Left kidney (tissue), 8 donors: ENCODE measurements at places on chromosomes 1 and 21. TPM values are rescaled to one million over a fixed set of nuclear protein-coding genes. Genes with fewer than 3 reads are reported as not detected.

The SASS6 gene
- polyA plus RNA-seq, result 12.2 TPM

The COL6A1 gene
- polyA plus RNA-seq, result 205 TPM

The ADCY10 gene
- 0.83 TPM for polyA plus RNA-seq

The PPM1J gene
- polyA plus RNA-seq, result 1.1 TPM

The ST6GALNAC5 gene
- 3.0 TPM for polyA plus RNA-seq

The DYNLT5 gene
- polyA plus RNA-seq, result 3.2 TPM

The KIF2C gene
- polyA plus RNA-seq, result 38.8 TPM

The KDF1 gene
- 7.5 TPM for polyA plus RNA-seq

The MAP3K21 gene
- polyA plus RNA-seq, result 36.6 TPM

The NBPF10 gene
- 4.3 TPM for polyA plus RNA-seq

The SPRR2G gene
- polyA plus RNA-seq, result not detected

The GABRD gene
- 2.1 TPM for polyA plus RNA-seq

The RSPH1 gene
- 14.4 TPM for polyA plus RNA-seq

- DNase-seq, result peak; percentile 27
Observed at GRCh38 chr1:72037745-72038343, 244.5 kb downstream of the NEGR1 start.

DNA sequence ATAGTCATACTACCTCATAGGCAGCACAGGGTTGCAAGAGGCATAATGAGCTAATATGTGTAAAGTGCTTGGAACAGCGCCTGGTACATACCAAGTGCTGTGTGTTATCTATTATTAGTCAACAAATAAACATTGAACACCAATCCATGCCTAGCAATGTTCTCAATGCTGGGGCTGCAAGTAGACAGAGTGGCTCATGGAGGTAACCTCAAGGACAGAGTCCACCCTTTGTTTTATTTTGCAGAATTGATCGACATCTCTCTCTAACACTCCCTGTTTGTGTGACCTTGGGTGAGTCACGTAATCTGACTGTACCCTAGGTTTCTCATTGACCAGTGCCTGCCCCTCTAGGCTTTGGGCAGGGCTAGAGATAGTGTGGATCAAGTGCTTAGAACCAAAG, 164.0 kb upstream of the KLHDC7A start:
- DNase-seq, result no peak

- DNase-seq, result no peak
Observed at GRCh38 chr1:58845942-58846341, 62.1 kb upstream of the JUN start.

DNA sequence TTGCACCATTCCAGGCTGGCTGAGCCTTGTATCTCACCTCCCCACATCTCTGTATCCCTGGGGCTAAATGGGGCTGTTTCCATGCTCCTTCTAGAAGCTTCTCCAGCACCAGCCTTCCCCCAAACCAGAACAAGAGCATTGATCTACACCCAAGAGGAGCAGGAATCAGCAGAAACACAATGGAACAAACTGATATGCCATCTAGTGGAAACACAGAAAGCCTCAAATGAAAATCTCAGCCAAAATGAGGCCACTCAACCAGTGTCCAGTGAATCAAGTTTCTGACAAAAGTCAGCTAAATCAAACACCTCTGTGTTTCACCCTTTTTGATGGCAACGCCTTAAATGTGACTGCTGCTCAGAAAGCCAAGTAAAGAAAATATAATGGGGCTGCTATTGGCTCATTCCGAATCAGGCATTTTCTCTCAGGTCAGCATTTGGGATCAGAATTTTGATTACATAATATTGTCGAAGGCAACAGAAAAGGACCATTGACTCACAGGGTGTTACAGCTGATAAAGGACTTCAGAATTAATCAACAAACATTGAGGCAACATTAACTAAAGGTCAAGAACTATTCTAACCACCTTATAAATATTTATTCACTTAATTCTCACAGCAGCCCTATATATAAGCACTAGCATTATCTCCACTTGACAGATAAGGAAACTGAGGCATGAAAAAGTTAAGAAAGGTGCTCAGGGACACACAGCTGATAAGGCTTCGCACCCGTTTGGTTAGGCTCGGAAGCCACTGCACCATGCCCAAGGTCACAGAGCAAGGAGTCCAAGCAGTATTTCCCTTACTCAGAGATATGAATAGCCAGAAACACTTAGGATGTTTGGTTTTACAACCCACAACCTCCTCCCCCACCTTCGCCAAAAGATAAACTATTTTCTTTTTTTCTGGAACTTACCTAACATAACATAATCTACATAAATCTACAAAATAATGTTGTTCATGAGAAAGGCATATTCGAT, 85.8 kb upstream of the KCNJ15 start:
- DNase-seq, result no peak

DNA sequence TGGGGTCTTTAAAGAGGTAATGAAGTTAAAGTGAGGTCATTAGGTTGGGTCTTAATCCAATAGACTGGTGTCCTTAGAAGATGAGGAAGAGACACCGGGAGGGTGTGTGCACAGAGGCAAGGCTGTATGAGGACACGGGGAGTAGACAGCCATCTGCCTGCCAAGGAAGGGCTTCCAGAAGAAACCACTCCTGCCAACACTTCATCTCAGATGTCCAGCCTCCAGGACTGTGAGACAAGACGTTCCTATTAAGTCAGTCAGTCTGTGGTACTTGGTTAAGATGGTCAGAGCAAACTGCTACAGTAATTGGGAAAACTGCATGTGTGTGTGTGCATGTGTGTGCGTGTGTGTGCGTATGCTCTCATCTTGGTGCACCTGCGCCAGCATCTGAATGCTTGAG, 77.1 kb downstream of the RYR2 start:
- DNase-seq, result no peak

DNA sequence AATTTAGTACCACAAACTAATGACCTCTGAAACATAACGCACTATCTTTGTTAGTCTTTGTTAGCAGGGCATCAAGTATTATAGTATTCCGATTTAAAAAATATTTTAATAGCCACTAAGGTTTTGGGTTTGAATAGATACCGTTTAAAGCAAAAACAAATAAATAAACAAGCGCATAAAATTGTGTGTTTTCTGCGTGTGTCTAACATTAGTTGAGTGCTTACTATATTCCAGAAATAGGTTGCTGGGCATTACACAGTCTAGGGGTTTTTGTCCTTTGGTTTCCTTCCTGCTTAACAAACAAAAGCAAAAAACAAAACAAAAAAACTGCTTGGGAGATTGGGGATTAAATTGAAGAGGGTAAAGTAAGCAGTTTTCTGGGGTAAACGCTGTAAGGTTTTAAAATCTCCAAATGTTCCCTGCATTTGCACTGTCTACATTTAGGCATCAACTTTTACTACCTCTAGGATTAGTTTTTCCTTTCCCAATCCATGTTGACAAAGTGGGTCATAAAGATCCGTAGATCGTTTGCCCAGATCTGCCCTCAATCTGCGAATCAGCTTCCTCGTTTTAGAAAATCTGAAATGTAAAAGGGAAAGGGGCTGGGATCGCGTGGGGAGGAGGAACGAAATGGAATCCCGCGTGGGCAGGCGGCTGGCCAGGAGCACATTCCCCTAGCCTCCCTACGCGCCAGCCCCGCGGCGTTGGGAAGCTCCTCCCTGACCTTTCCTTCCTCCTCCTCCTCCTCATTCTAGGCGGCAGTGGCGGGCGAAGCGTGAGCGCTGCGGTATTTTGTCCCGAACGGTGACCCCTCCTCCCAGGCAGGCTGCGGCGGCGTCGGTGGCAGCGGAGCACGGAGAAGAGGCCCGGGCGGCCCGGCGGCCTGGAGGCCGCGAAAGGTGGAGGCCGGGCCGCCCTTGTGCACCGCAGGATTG, at the start of gene KCTD3:
KCTD3 (plus strand) TSS at position 749 of the 935 bp plus-strand sequence. CDS start 382 bp downstream, outside the sequence.
- DNase-seq, result peak; percentile 73

- DNase-seq, result no peak
Observed at GRCh38 chr1:207396168-207396746, 57.9 kb upstream of the CR2 start.

GRCh38 chr1:205938682-205939081, 4.6 kb downstream of the SLC26A9 start:
- DNase-seq, result no peak

GRCh38 chr1:115213130-115213529, 123.8 kb upstream of the TSPAN2 start:
- DNase-seq, result no peak

- DNase-seq, result no peak
Observed at GRCh38 chr1:14748151-14748550, 149.7 kb downstream of the KAZN start.

DNA sequence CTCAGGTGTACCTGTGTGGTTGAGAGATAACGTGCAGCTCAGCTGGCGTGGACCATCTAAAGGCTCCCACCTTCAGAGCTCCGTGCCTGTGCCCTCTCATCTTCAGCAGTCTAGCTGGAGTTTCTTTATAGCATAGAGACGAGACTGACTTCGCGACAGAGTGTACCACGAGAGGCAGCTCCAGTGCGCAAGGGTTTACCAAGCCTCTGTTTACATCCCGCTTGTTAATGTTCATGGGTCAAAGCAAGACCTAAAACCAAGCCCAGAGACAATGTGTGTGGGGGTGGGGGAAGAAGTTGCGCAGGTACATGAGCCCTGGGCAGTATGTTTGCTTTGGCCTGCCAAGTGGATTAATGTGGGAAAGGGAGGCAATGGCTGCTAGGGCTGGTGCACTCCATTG, 15.6 kb downstream of the RHOU start:
- no peak for DNase-seq

GRCh38 chr21:42307106-42307505, 8.1 kb downstream of the TFF3 start:
- DNase-seq, result no peak

DNA sequence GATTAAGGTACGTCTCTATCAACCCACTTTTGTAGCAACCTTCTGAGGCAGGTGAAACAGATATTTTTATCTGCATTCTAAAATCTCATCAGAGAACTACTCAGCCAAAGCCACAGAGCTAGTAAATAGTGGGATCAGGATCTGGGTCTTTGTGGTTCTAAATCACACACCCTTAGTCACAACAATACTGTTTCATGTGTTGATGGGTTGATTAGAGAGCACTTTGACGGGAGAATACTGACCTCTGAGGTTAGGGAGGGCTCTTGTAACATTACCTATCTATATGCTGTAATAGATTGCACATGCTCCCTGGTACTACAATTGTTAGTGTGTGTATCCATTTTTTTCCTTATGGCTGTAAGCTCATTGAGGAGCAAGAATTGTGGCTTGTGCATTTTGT, 45.5 kb upstream of the CCDC190 start:
- DNase-seq, result no peak

DNA sequence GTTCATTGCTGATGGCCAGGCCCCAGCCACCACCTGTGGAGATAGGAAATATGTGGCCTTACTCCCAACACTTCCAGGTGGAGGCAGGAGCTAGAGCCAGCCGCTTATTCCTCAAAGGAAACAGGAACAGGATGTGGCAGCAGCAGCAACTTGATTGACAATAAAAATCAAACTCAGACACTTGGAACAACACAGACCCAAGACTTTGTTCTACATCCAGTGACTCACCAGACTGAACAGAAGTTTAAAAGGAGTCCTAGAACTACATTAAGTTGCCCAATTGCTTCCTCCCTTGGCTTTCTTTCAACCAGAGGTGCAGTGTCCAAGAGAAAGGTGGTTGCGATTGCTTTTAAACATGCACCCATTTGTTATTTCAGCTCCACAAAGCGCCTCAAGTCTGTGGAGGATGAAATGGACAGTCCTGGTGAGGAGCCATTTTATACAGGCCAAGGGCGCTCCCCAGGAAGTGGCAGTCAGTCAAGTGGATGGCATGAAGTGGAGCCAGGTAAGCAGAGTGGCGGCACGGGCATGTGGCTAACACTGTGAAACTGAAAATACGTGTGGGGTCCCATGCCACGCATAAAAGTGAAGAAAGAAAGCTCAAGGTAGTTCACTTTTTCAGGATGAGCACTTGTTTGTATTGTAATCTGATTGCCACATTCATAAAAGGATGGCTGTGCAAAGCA, 276.6 kb downstream of the NFIA start:
- no peak for DNase-seq

- no peak for DNase-seq
Observed at GRCh38 chr1:235206533-235207208, 45.6 kb upstream of the RBM34 start.

DNA sequence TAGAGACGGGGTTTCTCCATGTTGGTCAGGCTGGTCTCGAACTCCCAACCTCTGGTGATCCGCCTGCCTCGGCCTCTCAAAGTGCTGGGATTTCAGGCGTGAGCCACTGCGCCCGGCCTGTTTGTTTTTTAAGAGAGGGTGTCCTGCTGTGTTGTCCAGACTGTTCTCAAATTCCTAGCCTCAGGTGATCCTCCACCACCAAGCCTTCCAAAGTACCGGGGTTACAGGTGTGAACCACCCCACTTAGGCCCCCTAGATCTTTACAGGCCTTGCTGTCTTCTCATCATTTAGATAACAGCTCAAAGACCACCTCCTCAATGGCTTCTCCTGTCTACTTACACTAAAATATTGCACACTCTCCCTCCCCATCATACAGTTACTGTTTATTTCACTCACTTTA, 6.3 kb downstream of the SESN2 start:
- no peak for DNase-seq

DNA sequence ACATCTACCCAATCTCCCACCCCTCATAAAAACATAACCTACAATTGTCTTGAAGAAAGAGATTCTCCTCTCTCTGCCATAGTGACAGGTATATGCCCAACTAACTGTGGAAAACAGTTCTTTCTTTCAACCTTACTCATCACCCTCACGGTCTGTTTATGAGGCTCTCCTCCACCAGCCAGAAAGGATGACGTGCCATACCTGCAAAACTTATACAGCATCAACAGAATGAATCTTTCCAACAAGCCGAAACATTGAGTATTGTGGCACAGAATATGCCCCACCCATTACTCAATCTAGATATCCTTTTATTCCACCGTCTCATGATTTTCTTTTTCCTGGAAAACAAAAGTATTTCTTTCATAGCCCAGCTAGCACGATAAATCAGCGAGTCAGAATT, 55.7 kb downstream of the RBM11 start:
- DNase-seq, result no peak

DNA sequence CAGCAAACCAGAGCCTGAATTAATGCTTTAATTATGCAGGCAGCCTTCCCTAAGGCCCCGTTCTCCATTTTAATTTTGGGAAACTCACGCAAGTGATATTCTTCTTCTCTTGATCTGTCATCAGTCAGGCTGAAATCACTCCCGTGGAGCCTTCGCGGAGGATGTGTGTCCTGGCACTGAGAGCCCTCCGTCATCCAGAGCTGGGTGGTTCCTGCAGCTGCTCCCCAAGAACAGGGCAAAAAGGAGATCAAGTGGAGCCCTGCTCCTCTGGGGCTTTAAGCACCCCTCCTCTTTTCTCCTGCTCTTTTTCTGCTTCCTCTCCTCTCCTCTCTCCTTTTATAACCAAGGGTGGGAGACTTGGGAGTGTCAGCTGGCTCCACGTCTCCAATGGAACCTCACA, 133.2 kb upstream of the CACNA1E start:
- DNase-seq, result no peak

DNA sequence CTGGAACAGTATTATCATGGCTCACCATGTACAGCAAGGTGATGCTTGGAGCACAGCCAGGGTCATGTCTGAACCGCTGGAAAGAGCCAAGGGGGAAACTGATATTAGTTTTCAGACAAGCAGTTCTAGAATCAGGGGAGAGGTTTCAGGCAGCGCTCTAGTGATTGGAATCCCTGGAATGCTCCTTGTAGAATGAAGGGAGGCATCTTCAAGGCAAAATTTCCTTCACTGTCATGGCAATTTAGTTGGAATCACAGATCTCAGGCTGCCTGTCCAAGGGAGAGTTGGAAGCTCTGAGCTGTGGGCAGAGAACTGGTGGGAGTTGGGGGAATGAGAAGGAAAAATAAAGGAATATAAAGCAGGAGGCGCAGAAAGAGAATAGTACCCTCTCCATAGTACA, 737.1 kb downstream of the PTPRU start:
- DNase-seq, result no peak

GRCh38 chr1:33220676-33221384, 35.5 kb upstream of the ZNF362 start:
- DNase-seq, result no peak
